Immature natural killer cell (primary cell): ENCODE measurements at places on chromosomes 2 and 18. TPM values are rescaled to one million over a fixed set of nuclear protein-coding genes. Genes with fewer than 3 reads are reported as not detected.
A peak's percentile ranks its signal among the peaks of the same experiment; 100 is the strongest.

DNA sequence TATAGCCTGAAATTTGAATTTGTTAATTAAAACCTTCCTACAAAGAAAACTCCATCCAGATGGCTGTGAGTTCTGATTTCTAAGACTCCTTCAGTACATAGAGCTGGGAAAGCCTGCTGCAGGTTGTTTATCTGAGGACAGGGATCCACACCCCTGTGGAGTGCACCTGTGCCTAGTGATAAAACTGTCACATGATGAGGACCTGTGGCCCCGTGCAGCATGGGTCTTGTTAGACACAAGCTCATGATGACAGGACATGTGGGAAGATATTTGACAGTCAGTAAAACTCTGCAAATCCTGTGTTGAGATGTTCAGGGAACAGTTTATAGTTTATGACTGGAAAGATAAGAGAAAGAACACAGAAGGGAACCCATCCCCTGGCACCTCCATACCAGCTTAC lies 133.2 kb upstream of the TMEM18 start:
- DNase-seq: no peak

DNA sequence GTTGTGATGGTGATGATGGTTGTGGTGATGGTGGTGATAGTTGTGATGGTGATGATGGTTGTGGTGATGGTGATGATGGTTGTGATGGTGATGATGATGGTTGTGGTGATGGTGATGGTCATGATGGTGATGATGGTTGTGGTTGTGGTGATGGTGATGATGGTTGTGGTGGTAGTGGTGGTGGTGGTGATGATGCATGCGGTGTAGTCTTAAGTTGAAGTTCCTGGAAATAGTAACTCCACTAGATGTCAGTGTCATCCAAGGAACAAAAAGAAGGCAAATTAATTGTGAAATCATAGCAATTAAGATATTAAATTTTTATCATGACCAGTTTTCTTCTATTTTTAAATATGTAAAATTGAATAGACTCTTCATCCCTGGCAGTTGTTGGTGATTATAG lies 309.2 kb downstream of the AGAP1 start:
- peak; percentile 9 for DNase-seq

DNA sequence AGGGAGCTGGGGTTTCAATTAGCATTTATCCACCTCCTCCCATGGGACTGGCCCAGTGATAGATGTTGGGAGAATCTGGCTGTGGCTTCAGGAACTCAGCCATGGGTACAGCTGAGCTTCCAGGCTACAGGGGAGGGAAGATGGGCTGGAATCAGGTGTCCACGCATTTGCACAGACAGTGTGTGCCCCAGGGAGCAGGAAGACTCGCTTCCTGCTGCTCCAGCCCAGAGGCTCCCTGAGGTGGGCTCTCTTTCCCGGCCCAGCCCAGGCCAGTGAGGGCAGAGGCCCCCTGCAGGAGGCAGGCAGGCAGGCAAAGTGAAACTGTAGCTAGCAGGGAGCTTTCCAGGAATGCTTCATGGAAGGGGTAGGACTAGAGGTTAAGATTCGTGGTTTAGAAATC lies 28.7 kb downstream of the DYSF start:
- no peak for DNase-seq

- DNase-seq: no peak
Observed at GRCh38 chr2:40953341-40953740, 501.5 kb upstream of the SLC8A1 start.

The KCNE4 gene
- not detected for polyA plus RNA-seq

The LYPD1 gene
- not detected for polyA plus RNA-seq

The MC5R gene
- not detected for polyA plus RNA-seq
